ENCODE measurements at places on chromosomes 1 and 21. TPM values are rescaled to one million over a fixed set of nuclear protein-coding genes. Genes with fewer than 3 reads are reported as not detected.

The NCAM2 gene
- 17.0 TPM for total RNA-seq

The TMEM79 gene
- total RNA-seq, result 1.7 TPM

The OR2T2 gene
- total RNA-seq, result not detected

- no peak for DNase-seq
- no peaks in the 10 kb centered on the region for H3K27me3 ChIP-seq
- H3K4me1 ChIP-seq, result peaks cover 44% of the 10 kb centered on the region
Observed at GRCh38 chr21:29195981-29196669, 65.7 kb downstream of the MAP3K7CL start.

GRCh38 chr1:77739235-77739634 is 20.4 kb downstream of the USP33 start:
- no peak overlapping the region for H3K27ac ChIP-seq
- no peak overlapping the region for H3K4me3 ChIP-seq

GRCh38 chr1:178934546-178934945 is 63.7 kb upstream of the ANGPTL1 start:
- H3K27me3 ChIP-seq, result no peaks in the 10 kb centered on the region
- no peak for DNase-seq
- H3K4me1 ChIP-seq, result peaks cover 32% of the 10 kb centered on the region
- no peak overlapping the region for H3K27ac ChIP-seq

- H3K27ac ChIP-seq, result peak overlapping the region; percentile 70
- no peaks in the 10 kb centered on the region for H3K27me3 ChIP-seq
- no peak overlapping the region for H3K4me3 ChIP-seq
Observed at GRCh38 chr1:161966067-161966466, 57.6 kb downstream of the OLFML2B start.
